ENCODE measurements at places on chromosomes 7 and 10. TPM values are rescaled to one million over a fixed set of nuclear protein-coding genes. Genes with fewer than 3 reads are reported as not detected.
A peak's percentile ranks its signal among the peaks of the same experiment; 100 is the strongest.

ELN gene
- total RNA-seq: 62.8 TPM

EVX1 gene
- not detected for total RNA-seq

LIPK gene
- not detected for total RNA-seq

MMRN2 gene
- total RNA-seq: 66.2 TPM

DGKI gene
- 2.3 TPM for total RNA-seq

RSPH10B2 gene
- total RNA-seq: 0.89 TPM

EXOSC1 gene
- total RNA-seq: 37.0 TPM

ZPBP gene
- total RNA-seq: not detected

CCDC146 gene
- total RNA-seq: 26.4 TPM

NPSR1 gene
- not detected for total RNA-seq

C10orf105 gene
- total RNA-seq: 0.53 TPM

GRCh38 chr10:79153745-79154144 is 85.0 kb downstream of the ZMIZ1 start:
- DNase-seq: no peak

DNA sequence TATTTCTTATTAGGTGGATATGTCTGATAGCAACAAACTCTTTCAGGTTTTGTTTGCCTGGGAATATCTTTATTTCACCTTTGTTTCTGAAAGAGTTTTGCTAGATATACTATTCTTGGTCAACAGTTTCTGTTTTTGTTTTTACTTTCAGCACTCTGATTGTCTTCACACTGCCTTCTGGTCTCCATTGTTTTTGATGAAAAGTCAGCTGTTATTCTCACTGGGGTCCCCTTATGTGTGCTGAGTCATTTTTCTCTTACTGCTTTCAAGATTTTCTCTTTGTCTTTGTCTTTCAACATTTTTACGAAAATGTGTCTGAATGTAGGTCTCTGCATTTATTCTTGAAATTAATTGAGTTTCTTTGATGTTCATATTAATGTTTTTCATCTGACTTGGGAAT is 15.2 kb upstream of the RASSF4 start:
- no peak for DNase-seq

DNA sequence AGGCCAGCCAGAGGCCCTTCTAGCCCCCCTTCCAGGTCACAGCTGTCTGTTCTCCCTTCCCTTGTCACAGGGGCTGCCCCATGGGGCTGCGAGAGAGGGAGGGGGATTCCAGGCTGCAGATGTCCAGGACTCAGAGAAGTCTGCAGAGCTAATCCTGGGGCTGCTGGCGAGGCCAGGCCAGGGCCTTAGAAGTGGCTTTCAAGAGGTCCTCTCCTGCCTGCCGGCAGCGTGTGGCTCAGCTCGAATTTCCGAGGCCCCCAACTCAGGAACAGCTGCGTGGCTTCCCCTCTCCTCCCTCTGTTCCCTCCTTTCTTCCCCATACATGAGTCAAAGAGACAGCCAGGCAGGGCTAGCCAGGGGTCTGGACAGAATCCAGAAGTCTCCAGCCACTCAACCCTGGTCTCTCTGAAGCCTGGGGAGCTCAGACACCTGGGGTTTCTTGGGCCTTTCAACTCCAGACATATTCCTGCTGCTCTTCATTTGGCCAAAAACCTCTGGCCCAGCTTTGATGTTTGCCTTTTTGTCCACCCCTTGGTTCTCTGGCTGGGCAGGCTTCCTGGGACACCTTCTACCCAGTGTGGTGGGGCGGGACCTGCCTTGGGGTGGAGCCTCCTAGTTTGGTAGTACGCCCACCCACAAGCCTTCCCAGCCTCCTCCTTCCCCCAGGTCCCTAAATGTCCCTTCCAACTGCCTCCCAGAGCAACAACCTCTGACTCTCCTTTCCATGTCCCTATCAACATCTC is 21.8 kb upstream of the EIF5AL1 start:
- DNase-seq: no peak

GRCh38 chr10:103127241-103127640 is 65.8 kb downstream of the NT5C2 start:
- DNase-seq: no peak

- no peak for DNase-seq
Measured at GRCh38 chr7:87318741-87319140, 26.7 kb upstream of the CROT start.

- DNase-seq: no peak
Measured at GRCh38 chr10:35635576-35635975, 6.5 kb downstream of the FZD8 start.

GRCh38 chr10:55400075-55400849 is 599.2 kb upstream of the PCDH15 start:
- no peak for DNase-seq

- DNase-seq: no peak
Measured at GRCh38 chr7:3399858-3400257, 98.8 kb downstream of the SDK1 start.

GRCh38 chr10:43257347-43258210 is 9.3 kb downstream of the RASGEF1A start:
- DNase-seq: no peak

- no peak for DNase-seq
Measured at GRCh38 chr10:117569610-117570390, 27.3 kb downstream of the EMX2 start.

- DNase-seq: no peak
Measured at GRCh38 chr7:587767-588166, 68.1 kb upstream of the PDGFA start.

- DNase-seq: no peak
Measured at GRCh38 chr7:82347808-82348207, 95.8 kb downstream of the CACNA2D1 start.

DNA sequence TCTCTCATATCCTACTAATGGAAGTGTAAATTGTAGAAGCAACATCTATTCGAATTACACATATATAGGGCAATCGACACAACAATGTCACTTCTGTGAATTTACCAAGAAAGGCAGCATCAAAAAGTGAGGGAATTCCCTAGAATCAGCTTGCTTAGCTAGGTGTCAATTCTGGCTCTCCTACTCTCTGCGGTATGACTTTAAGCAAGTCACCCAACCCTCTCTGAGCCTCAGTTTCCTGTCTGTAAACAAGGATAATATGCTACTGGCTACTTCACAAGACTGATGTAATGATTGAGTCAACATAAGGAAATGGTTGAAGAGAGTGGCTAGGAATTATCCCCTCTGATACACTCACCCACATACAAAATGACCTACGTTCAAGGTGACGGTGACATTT is 19.4 kb downstream of the CCDC6 start:
- no peak for DNase-seq

GRCh38 chr7:7263297-7264230 is 81.2 kb downstream of the C1GALT1 start:
- no peak for DNase-seq

GRCh38 chr7:27147199-27148030 is at the start of gene HOXA6:
Gene HOXA6, minus strand, starts transcription at chr7:27147774. Its CDS starts 25 bp downstream, at chr7:27147749.
- DNase-seq: peak; percentile 86

- no peak for DNase-seq
Measured at GRCh38 chr7:111103678-111104274, 12.8 kb downstream of the LRRN3 start.

DNA sequence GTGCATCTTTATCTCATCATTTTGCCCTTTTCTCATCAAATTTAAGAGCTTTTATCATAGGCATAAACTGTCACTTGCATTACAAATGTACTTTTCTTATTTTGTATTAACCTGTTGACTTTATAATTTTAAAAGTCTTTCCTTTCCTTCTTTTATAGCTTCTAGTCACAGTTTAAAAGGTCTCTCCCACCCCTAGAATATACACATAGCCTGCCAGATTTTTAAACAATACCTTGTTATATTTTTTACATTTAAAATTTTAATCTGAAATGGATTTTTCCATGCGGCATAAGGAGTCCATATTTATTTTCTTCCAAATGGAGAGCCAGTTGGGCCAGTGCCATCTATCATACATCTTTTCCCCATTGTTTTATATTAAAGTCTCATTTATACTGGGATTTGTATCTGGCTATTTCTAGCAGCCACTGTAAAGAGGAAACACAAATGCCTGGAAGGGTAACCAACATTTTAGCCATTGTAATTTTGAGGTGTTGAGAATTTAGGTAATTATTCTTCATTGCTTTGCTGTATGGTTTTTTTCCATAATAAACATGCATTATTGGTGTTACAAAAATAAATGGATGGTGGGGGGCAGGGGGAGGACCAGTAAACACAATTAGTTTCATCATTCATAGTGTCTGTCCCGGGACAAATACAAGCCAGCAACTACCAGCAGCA is 92.8 kb downstream of the CCDC71L start:
- DNase-seq: no peak

- no peak for DNase-seq
Measured at GRCh38 chr10:28738200-28738599, 60.9 kb downstream of the BAMBI start.

DNA sequence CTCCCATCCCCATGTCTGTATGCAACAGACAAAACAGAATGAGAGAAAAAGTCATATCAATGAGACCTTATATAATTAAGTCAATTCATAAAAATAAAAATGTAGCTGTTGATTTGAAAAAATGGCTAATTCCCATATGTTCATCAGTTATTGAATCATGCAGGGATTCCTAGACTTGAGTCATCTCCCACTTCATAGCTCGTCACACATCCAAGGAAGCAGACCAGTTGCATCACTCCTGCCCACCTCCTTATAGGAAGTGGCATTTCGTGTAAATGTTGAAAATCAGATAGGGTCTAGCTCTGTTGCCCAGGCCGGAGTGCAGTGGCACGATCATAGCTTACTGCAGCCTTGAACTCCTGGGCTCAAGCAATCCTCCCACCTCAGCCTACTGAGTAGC is 56.1 kb upstream of the SH2B2 start:
- no peak for DNase-seq

GRCh38 chr10:119143657-119144056 is 21.9 kb downstream of the SFXN4 start:
- DNase-seq: no peak

- DNase-seq: peak; percentile 25
Measured at GRCh38 chr10:123678376-123678775, 12.2 kb downstream of the GPR26 start.

DNA sequence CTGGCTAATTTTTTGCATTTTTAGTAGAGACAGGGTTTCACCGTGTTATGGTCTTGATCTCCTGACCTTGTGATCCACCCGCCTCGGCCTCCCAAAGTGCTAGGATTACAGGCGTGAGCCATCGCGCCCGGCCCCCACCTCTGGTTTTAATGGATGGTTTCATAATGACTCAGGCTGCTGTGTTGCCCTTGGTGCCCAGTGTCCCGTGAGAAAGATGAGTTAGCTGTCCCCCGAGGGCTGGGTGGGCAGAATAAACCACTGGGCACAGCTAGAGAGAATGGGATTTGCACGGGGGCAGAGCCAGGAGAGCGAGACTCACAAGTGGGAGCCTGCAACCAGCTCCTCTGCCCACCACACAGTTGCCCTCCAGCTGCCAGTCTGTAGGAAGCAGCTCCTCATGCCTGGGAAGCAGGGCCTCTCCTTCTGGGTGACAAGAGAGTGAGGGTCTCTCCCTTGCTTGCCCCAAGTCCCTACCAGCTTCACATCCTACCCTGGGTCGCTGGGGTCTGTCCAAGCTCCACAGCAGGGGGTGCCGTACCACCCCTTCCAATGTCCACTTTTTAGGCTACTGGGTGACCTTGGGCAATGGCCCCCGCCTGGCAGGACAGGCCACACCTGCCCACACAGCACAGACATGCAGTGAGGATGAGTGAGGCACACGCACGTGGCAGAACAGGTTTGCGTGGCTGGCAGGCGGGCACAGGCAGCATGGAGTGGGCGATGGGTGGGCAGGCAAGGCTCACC is 16.1 kb upstream of the NDST2 start:
- no peak for DNase-seq

DNA sequence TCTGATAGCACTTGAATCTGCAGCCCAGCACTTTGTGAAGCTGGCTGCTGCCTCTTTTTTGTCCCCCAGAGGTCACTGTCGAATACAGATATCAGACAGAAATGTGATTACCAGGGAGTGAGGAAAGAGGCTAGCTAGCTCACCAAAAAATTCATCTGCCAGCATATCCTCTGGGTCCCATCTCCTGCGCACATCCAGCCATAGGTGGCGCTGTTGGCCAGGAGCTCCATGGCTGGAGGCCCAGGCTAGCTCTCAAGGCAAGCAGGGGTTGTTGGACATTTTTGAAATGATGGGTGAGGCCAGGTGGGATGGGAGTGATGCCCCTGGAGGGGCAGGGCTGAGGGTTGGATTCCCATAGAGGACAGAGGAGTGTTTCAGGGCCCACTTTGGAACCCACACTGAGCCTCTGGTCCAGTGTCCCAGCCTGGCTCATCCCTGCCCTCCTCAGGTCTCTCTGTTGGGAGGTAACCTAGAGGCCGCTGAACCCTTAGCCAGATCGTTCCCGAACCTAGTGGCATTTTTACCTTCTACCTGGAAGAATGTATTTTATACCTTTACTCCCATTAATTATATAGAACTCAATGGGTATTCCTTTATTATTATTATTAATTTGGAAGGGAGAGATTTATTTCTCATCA is 14.8 kb downstream of the DPCD start:
- peak; percentile 84 for DNase-seq

GRCh38 chr7:97480772-97481390 is 251.0 kb upstream of the TAC1 start:
- no peak for DNase-seq

DNA sequence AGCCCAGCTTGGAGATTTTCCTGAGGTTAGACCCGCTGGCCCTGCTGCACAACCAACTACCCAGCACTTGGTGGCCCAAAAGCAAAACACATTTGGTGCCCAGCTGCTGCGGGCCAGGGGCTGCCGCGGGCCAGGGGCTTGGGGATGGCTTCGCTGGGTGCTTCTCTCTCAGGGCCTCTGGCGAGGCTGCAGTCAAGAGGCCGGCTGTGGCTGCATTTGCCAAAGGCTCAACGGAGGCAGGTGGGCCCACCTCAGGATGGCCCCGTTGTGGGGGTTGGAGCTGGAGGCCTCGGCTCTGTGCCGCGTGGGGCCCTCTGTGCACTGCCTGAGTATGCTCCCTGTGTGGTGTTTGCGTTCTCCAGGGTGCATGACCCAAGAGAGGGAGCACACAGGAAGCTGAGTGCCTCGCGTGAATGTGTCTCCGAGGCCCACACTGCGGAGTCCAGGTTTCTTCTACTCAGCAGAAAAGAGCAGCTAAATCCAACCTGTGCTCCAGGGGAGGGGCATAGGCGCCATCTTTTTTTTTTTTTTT is 17.5 kb upstream of the UBE3C start:
- no peak for DNase-seq

GRCh38 chr10:73110345-73110849 is at the start of gene NUDT13:
Gene NUDT13, plus strand, starts transcription at chr10:73110455. Its CDS starts 3,911 bp downstream, at chr10:73114366.
- DNase-seq: peak; percentile 76

All from sciatic nerve (tissue), 2 donors.